NCI-H2171 treated with DMSO at 0.1 percent for 48 hours (cell line): ENCODE measurements at places on chromosomes 12 and 14.

GRCh38 chr12:10959804-10960203, 20.7 kb upstream of the TAS2R14 start:
- no peak for DNase-seq

- DNase-seq, result no peak
Observed at GRCh38 chr12:93573552-93574223, 1.2 kb downstream of the SOCS2 start.

DNA sequence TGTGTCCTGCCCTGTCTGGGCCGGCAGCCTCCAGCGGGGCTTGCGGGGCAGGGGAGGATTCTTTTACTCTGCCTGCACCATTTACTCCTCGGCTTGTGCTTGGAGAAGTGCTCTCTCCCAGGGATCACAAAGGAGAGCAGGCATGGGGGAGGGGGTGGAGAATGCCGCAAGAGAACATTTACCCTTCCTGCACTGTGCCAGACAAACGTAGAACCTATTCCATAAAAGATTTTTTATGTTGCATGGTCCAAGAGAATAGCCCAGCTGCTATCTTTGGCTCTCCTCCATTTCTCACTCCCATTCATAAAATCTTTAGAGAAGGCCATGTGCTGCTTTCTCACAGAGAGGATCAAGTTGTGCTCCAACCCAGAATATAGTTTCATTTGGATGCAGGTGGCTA, 159.4 kb downstream of the SPTSSA start:
- DNase-seq, result peak; percentile 50

- peak; percentile 17 for DNase-seq
Observed at GRCh38 chr14:64723691-64724577, 19.7 kb downstream of the PLEKHG3 start.

- no peak for DNase-seq
Observed at GRCh38 chr14:41549821-41550607, 56.7 kb upstream of the LRFN5 start.

DNA sequence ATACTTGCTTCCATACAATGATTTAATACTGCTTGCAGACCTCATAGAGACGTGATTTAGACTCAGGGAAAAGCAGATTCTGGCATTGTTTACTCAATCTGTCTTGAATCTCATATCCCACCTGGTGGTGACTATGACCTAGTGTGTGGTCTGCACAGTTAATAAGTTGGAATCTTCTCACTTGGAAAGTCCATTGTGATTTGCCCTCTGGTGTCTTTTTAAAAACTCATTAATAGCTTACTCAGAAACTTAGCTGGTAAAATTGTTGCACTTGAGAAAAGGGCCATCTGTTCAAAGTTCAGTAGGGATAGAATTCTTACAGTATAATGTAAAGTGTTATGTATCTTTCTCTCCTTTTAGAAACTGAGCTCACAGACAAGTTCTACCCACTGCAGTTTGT, 106.0 kb downstream of the PELI2 start:
- peak; percentile 74 for DNase-seq

- DNase-seq, result no peak
Observed at GRCh38 chr12:15583804-15584203, 205.4 kb downstream of the EPS8 start.

DNA sequence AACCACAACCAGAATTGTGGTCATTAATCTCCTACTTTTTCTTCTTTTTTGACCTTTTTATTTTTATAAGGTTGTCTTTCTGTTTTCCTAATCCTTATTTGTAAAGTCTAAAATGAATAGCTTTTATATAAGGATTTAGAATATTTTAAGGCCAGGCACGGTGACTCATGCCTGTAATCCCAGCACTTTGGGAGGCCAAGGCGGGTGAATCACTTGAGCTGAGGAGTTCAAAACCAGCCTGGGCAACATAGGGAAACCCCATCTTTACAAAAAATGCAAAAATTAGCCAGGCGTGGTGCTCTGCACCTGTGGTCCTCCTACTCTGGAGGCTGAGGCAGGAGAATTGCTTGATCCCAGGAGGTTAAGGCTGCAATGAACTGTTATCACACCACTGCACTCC, 55.1 kb downstream of the IFT81 start:
- DNase-seq, result no peak
